Jurkat, Clone E6-1 (cell line): ENCODE measurements at places on chromosomes 7 and 10.

GRCh38 chr7:30020535-30020934, 6.0 kb downstream of the FKBP14 start:
- DNase-seq = no peak

GRCh38 chr10:104777086-104777799, 136.2 kb downstream of the SORCS3 start:
- DNase-seq = no peak

DNA sequence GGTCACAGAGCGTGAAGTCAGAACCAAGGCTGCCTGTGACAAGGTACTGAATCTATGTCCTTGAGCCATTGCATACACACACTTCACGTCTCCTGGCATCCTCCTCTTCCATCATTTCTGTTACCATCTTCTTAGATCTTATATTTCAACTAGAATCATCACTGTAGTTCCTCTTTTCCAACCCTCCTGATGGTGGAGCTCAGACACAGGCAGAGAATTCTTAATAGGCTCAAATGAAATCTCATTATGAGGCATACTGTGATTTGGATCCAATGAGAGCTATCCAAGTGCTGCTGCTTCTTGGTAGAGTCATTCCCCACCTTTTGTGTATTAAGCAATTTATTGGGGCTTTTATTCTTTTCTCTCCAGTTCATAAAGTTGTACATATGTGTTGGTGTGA, 113.2 kb downstream of the CALCR start:
- DNase-seq = no peak

DNA sequence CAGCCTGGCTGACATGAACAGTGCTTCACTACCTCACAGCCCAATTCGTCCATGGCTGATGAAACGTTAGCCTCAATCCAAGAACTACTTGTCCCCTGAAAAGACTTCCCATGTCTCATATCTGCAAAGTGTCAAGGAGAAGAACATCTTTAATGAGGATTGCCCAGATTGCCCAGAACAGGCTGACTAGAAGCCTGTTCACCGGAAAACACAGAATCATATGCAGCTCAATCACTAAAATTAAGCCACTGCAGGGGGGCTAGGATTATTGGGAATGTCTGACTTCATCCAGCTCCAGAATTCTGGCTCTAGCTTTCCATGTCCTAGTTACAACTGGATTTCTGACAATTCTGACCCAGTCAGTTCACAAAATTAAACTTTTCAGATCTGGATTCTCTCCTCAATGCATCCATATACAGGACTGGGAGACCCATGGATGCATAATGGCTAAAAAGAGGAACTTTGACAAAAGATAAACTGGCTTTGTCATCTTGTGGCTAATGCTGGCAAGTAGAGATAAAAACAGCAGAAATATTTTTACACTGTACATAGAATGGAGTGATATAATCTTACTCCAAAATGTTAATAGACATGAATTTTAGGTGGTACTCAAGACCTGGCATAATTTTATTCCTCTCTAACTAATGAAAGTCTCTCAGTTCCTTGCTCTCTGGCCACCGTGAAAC, 467.0 kb upstream of the POT1 start:
- no peak for DNase-seq

DNA sequence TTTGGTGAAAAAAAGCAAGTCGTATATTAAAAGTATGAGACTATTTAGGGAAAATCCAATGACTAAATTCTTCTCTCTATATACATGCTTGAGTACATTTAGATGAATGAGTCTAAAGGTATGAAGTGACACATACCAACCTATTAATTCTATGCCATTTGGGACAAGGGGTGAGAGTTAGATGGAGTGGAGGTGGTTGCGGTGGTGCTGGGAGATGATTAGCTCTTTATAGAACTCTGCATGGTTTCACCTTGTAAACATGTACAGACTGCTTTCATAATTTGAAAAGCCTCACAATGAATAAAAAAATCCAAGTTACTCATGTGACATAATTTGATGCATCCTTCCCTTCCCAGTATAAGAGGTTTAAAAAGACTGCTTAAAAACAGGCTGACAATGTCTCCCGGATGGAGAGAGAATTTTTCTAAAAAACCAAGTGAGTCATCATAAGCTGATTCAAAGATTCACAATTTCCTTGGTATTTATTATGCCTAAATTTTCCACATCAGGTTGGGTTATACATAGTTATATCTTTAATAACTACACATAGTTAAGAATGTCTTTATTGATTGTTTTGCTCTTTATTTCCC, 572.8 kb downstream of the REEP3 start:
- DNase-seq = no peak

- no peak for DNase-seq
Measured at GRCh38 chr10:121845044-121845784, 82.6 kb downstream of the ATE1 start.
